Stimulated activated CD4-positive, alpha-beta T cell treated with anti-CD3 and anti-CD28 coated beads, Interleukin-15, amount 100 ng/mL, for 1 hour (primary cell): ENCODE measurements at places on chromosomes 6 and 20.

- no peak for DNase-seq
These were observed 56.6 kb downstream of the ARID1B start for GRCh38 chr6:156833755-156834154.

GRCh38 chr20:56875052-56875659 is 246.1 kb downstream of the TFAP2C start:
- DNase-seq, result no peak

GRCh38 chr6:157632821-157633220 is 190.2 kb upstream of the SNX9 start:
- DNase-seq, result no peak

GRCh38 chr6:8940356-8940755 is 505.0 kb upstream of the SLC35B3 start:
- DNase-seq, result no peak
